ENCODE measurements at places on chromosomes 3 and 15.

DNA sequence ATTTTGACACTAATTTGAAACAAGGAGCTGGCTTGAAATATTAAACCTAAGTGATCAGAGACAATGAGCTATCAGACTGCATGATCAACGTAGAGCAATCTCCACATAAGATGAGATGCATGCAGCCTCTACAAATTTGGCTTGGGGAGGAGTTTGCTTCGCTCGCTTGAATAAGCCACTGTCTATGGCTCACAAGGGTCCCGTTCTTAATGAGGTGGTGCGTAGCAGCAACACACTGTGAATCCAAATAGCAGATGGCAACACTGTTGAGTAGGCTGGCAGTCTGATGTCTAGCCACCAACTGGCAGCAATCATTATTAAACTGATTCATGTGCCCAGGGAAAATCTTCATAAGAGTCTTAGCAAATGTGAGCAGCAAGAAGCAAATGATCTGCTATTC is 125.4 kb upstream of the CCDC54 start:
- DNase-seq: no peak

- no peak for DNase-seq
These were observed 708.7 kb downstream of the VGLL3 start for GRCh38 chr3:86282106-86282787.

DNA sequence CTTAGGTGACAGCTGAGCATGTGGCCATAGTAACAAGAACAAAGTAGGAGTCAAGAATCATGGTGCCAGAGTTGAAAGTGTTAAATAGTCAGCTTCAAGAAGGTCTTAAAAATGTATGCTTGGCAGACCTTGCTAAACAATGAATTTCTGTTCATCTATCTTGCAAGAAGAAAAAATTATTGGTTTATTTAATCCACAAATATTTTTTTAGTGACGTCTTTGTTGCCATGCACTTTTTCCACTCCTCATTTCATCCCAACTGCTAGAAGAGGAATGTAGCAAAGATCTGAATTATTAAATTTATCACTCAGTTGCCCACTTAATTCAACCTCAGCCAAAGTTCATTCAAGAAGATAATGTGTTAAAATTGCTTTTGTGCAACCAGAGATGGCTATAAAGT is 3.2 kb upstream of the SLC4A7 start:
- no peak for DNase-seq

- DNase-seq: no peak
These were observed 3.4 kb upstream of the HAPLN3 start for GRCh38 chr15:88898736-88899135.

- no peak for DNase-seq
These were observed 19.5 kb upstream of the EID1 start for GRCh38 chr15:48858401-48858800.

- no peak for DNase-seq
These were observed 128.0 kb upstream of the PRICKLE2 start for GRCh38 chr3:64353226-64353625.

- no peak for DNase-seq
These were observed 309.7 kb upstream of the TPRG1 start for GRCh38 chr3:188861842-188862744.

DNA sequence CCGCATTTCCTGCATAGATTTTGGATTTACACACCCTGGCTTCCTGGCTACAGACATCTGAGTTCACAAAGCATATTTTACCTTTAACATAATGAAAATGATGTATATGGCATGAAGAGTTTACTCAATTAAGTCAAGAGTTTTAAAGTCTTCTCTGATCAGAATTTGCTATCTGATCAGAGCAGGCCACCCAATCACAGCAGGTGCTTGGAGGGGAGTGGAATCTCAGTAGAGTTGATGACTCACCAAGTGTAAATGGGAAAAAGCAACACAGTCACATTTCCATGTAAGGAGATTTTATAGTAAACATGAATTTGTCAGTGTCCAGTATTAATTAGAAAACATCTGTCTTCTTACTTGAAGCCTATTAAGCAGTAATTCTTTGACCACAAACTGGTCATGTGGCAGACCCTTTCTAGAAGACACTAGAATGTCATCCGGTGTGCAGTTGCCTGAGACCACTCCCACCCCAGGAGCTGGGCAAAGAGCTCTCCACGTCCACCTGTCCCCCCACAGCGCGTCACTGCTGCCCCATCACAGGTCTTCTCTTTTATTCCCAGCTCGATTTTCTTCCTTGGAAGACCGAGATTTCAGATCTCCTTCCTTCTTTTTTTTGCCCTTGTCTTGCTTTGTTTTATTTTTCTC is 10.8 kb downstream of the MESD start:
- no peak for DNase-seq

DNA sequence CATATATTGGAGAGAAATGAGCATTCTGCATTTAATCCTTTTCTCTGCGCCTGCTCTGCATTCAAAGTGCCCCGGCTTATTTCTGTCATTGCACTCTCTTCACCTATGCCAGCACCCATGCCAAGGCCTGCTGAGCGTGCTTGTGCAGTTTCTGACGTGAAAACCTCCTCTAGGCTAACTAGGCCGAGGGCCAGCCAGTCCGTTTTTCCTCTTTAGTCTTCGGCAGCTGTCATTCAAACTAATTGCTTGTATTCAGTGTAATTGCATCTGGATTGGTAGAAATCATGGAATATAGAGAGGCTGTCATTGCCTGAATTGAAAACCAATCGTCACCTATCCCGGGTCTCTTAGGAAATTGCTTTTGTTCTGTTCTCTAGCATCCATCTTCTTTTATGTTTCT is 94.0 kb downstream of the ARPP21 start:
- no peak for DNase-seq

DNA sequence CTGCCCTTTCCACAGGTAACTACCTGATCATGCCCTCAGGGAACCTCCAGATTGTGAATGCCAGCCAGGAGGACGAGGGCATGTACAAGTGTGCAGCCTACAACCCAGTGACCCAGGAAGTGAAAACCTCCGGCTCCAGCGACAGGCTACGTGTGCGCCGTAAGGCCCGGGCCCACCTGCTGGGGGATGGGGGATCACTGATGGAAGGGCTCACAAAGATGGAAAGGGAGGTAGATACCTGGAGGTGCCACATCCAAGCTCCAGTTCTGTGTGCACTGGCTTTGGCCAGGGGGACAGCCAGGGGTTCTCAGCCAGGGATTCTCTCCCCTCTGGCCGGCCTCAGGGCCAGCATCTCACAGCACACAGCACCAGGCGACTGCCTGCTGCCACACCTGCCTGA is 59.4 kb downstream of the BOC start:
- no peak for DNase-seq

- DNase-seq: no peak
These were observed 14.0 kb downstream of the PYGO1 start for GRCh38 chr15:55574096-55574495.

DNA sequence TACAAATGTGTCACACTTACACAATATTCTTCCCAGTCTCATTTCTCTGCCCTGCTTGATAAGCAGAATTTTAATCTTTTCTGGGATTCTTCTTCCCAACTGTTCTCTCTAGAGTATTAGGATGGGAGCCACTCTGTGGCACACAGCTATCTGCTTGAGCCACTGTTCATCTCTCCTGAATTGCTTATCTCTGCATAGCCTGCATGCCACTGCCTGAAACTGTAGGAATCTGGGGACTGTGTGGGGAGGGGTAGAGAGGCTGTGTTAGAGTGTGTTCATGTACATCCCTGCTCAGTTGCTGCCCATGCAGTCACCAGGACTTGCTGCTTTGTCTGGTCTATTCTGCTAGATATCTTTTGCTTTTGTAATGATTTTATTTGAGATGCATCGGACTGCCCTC is 2.3 kb upstream of the OR4F6 start:
- DNase-seq: no peak

DNA sequence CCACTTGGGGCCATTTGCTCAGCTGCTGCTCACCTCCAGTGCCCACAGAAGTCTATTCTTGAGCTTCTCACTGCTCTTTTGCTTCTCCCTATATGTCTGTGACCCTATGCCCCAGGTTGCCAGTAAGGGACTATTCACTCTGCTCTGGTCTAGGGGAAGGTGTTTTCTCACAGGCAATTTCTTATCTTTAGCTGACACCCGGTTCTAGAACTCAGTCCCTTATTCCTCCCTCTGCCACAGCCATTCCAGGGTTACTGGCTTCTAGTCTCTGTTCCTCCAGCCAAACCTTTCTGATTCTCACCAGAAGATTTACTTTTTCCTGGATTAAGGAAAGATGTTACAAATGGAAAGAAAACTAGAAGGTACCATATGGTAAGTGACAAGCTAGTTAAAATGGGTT is 574.0 kb downstream of the NTRK3 start:
- no peak for DNase-seq

- no peak for DNase-seq
These were observed 487.4 kb upstream of the PROK2 start for GRCh38 chr3:72272356-72272755.

DNA sequence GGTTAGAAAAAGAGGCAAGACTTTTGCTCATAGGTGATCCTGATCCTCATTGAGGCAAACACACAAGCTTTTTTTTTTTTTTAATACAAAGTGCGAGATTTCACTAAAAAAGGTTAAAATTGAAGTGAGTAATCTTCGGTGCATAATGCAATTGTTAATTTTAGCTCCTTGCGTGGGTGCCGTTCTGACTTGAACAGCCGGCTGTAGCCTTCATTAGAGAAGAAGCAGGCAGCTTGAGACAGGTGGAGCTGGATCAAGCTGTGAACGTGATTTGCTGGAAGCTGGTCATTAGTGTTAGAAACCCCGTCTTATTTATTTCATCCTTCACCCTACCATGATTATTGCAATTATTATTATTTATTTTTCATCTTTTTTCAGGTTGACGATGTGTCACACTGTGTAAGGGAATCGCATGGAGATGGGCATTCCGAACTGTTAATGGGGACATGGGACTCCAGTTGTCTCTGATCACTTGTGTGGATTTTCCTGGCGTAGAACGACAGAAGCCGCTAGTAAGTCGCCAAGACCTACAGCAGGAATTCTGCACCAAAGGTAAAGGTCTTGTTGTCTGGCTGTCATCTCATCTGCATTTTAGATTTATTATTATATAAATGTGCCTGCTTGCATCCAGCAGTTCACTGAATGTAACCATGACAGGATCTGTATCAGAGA is 40.2 kb downstream of the ARPP21 start:
- no peak for DNase-seq

DNA sequence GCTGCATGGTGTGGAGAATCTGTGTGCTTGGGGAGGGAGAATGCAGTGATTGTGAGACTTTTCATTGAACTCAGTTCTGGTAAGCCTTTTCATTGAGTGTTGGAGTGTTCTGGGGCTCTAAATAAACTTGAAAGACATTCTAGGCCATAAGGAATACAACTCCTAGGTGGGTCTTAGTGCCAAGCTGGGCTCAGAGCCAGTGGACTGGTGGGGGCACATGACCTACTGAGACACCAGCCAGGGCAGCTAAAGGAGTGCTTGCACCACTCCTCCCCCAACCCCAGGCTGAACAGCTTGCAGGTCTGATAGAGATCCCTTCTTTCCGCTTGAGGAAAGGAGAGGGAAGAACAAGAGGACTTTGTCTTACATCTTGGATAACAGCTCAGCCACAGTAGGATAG is 21.7 kb upstream of the KPNA4 start:
- no peak for DNase-seq

DNA sequence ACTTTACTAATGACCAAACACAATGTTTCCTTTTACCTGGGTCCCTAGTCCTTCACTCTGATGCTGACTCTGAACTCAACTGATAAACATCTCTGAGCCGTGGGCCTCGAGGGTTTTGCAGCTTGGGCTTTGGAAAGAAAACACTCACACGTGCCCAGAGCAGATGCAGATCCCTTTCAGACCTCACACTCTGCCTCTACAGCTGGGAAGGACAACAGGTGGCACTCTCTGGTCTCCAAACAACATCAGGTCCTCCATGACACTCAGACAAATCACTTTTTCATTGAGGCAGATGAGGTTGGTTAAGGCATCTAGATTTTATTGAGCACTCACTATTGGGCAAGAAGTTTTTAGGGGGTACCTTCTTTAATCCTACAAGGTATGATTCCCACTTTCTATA is 64.7 kb upstream of the NTRK3 start:
- no peak for DNase-seq

GRCh38 chr3:187722206-187722612 is 19.9 kb upstream of the RTP2 start:
- no peak for DNase-seq

DNA sequence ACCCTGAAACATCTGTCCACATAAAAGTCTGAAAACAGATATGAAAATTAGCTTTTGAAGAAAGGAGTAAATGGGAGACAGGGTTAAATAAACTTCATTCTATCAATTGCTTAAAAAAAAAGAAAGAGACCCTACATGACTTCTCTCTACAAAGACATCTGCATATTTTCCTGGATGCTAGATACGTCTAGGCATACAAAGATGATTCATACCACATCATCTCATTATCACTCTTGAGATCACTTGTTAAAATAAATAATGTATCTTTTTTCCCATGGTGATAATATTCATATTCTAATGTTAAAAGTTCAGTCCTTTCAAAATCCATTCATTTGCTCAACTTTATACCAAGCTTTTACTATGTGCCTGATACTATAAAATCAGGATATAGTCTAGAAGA is 295.8 kb downstream of the MAGI1 start:
- no peak for DNase-seq

GRCh38 chr15:85689729-85690128 is 105.0 kb downstream of the KLHL25 start:
- DNase-seq: no peak

DNA sequence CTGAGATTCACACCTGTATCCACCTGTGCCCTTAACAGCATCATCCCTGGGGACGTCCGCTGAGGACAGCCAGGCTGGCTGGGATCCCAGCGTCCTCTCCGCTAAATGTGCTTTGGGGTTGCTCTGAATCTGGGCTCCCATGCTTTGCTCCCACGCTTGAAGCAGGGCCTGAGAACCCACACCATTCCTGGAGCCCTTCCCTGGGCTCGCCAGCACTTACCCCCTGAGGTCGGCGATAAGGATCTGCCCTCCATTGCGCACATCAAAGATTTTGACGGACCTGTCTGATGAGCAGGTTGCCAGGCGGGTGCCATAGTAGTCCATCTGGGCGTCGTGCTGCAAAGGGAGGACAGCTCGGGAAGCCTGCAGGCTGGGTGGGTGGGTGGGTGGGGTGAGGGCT is 5.8 kb downstream of the SEC13 start:
- DNase-seq: no peak

GRCh38 chr3:58112185-58112535 is 98.6 kb downstream of the DNASE1L3 start:
- DNase-seq: no peak

GRCh38 chr3:81198756-81199155 is 562.7 kb downstream of the GBE1 start:
- DNase-seq: no peak

DNA sequence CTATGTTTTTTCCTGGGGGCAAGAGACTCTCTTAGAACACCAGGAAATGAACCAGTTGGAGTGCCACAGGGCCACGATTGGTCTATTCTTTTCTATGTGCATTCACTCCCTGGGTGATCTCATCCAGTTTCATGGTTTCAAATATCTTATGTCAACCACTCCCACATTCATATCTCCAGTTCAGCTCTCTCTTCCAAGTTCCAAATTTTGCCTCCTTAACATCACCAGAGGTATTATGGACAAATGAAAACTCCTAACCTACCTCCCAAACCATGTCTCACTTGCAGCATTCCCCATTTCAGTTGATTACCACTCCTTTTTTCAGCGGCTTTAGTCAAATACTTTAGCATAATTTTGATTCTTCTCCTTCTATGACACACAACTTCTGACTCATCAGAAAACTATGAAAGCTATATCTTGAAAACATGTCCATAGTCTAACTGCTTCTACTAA is 203.1 kb upstream of the SEMA6D start:
- no peak for DNase-seq

All from stimulated activated CD8-positive, alpha-beta memory T cell treated with anti-CD3 and anti-CD28 coated beads, Interleukin-4, amount 100 ng/mL, for 24 hours (primary cell).